Activated CD8-positive, alpha-beta T cell treated with anti-CD3 and anti-CD28 coated beads for 36 hours (primary cell): ENCODE measurements at places on chromosomes 5 and 9. TPM values are rescaled to one million over a fixed set of nuclear protein-coding genes. Genes with fewer than 3 reads are reported as not detected.

- DNase-seq: no peak
- H3K4me1 ChIP-seq: no peaks in the 10 kb centered on the region
- no peak overlapping the region for H3K27ac ChIP-seq
- no peaks in the 10 kb centered on the region for H3K27me3 ChIP-seq
- no peaks in the 10 kb centered on the region for H3K36me3 ChIP-seq
These were observed 144.1 kb downstream of the MAT2B start for GRCh38 chr5:163649514-163649913.

- DNase-seq: no peak
- H3K4me3 ChIP-seq: no peak overlapping the region
- H3K27me3 ChIP-seq: no peaks in the 10 kb centered on the region
- peaks cover 66% of the 10 kb centered on the region for H3K4me1 ChIP-seq
- peak overlapping the region; percentile 0 for H3K27ac ChIP-seq
These were observed 50.4 kb downstream of the RASGRF2 start for GRCh38 chr5:81010336-81011169.

DNA sequence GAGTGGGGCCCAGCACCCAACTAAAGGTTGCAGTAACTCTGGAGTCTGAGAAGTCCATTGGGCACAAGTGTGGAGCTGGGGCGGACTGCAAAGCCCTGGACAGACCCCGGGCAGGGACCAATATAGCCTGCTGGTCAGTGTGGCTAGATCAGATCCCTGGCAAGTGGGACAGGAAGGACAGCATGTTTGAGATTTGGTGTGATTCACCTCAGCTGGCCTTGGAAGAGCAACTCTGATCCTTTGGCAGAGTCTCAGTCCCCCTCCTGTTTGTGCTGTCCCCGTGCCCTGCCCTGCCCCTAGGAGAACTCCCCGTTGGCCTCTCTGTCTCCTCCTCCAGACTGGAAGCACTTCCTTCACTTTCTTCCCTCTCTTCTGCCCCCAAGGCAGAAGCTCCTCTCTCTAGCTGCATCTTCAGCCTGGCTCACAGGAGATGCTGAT, 255.3 kb downstream of the FSTL4 start:
- H3K4me1 ChIP-seq: peaks cover 3% of the 10 kb centered on the region
- no peaks in the 10 kb centered on the region for H3K36me3 ChIP-seq
- no peak overlapping the region for H3K27ac ChIP-seq
- no peak overlapping the region for H3K4me3 ChIP-seq

PCDHGA7 gene
- total RNA-seq: not detected

DNA sequence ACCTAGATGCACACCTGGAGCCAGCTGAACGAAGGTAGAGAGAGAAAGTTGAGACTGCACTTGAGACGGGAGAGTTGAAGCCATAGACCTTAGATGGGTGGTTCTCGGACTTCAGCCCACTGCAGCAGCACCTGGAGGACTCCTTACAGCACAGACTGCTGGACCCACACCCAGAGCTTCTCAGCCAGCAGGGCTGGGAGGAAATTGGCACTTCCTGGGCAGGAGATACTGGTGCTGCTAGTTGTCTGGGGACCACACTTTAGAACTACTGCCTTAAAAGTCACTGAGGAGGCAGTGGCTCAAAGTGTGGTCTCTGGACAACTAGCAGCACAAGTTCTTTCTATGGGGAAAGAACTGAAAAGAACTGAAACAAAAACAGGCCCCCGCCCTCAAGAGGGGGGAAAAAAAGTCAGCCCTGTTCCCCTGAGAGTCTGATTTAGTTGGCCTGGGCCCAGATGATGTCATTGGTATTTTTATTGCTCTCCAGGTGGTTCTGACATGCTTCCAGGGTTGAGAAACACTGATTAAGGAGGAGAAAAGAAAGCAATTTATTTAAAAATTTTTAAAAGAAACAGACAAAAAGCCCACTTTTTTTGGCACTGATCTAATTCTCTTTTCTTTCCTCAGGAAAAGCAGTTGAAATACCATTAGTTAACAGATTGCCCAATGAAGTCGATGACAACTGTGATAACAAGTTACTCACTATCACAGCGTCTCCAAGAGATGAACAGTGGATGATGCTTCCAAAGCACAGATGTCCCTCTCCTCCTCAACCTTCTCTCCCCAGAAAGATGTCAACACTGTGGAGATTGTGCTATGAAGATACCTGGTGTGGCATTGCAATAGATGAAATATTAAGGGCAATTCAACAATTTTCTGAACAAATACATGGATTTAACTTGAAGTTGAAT, 73.6 kb upstream of the ADAMTS16 start:
- no peak for DNase-seq
- H3K4me3 ChIP-seq: no peak overlapping the region
- no peaks in the 10 kb centered on the region for H3K36me3 ChIP-seq
- no peaks in the 10 kb centered on the region for H3K27me3 ChIP-seq

FYB1 gene
- total RNA-seq: 83.0 TPM

- no peak for DNase-seq
- no peak overlapping the region for H3K27ac ChIP-seq
- no peak overlapping the region for H3K4me3 ChIP-seq
- H3K27me3 ChIP-seq: peaks cover 12% of the 10 kb centered on the region
- H3K36me3 ChIP-seq: no peaks in the 10 kb centered on the region
These were observed 78.3 kb upstream of the LIFR start for GRCh38 chr5:38634568-38635369.

DNA sequence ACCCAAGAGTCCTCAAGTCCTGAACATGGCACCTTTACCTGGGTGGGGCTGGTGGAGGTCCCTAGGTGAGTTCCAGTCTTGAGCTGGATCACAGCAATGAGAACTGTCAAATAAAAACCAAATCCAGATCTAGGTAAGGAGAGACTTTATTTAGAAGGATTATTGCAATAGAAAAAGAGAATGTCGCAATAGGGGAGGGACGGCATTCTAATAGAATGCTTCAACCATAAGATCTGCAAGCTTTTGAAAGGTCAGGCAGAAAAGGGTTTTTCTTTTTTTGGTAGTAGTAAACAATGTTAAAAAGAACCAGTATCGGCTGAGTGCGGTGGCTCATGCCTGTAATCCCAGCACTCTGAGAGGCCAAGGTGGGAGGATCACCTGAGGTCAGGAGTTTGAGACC, 5.2 kb upstream of the GCNT1 start:
- no peak overlapping the region for H3K4me3 ChIP-seq
- H3K4me1 ChIP-seq: peaks cover 14% of the 10 kb centered on the region
- peaks cover 5% of the 10 kb centered on the region for H3K36me3 ChIP-seq
- no peaks in the 10 kb centered on the region for H3K27me3 ChIP-seq
- DNase-seq: no peak

DNA sequence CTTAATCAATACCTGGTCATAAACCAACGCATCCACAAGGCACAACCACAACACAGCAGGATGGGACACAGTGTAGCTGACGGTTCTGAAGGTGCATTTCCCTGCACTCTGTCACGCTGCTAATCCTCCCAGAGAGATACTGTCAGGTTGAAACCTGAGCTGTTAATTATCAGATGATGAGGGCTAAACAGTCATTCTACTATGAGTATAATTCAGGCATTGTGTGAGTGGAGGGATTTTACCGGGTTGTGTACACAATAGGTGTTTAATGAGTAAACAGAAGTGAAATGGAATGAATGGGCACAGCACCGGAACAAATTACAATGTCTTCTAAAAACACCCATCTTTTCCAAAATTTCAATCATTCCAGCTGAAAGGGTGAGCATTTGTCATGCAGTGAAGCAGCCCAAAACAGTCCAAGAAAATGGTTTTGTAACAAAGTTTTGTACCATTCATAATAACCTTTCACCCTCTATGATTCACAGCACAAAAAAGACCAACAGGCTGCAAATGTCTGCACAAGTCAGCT, 71.5 kb downstream of the ABCA1 start:
- DNase-seq: no peak
- no peak overlapping the region for H3K27ac ChIP-seq
- no peaks in the 10 kb centered on the region for H3K36me3 ChIP-seq
- H3K4me3 ChIP-seq: no peak overlapping the region

SLC2A6 gene
- 5.4 TPM for total RNA-seq

DNA sequence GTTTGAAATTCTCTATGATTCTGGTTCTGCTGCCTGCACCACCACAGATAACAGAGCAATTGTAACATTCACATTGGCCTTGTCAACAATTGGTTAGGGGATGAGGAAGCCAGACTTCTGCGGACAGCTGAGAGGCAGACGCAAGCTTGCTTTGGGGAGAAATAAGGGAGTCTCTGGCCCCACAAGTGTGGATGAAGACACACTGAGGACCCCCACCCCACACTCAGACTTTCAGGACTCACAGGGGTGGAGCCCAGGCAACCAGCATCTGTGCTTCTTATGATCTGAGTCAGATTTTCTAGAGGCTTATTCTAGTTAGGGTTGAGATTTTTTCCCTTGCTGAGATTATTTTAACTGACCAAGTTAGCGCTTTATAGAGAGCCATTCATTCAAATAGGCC, 140.3 kb upstream of the IRX2 start:
- no peaks in the 10 kb centered on the region for H3K4me1 ChIP-seq
- DNase-seq: no peak
- H3K4me3 ChIP-seq: no peak overlapping the region
- no peaks in the 10 kb centered on the region for H3K27me3 ChIP-seq
